Left hindlimb (tissue), 1 donor: ENCODE measurements at places on chromosomes 16 and 17.

GRCh38 chr17:34755981-34756636, 176.7 kb downstream of the TMEM132E start:
- no peak for DNase-seq

GRCh38 chr16:52545222-52545897, 1.6 kb downstream of the TOX3 start:
- no peak for DNase-seq

GRCh38 chr17:75617675-75618074, 15.6 kb upstream of the SMIM5 start:
- DNase-seq: no peak

- DNase-seq: peak; percentile 77
Measured at GRCh38 chr17:17028059-17028877, 14.0 kb upstream of the MPRIP start.

DNA sequence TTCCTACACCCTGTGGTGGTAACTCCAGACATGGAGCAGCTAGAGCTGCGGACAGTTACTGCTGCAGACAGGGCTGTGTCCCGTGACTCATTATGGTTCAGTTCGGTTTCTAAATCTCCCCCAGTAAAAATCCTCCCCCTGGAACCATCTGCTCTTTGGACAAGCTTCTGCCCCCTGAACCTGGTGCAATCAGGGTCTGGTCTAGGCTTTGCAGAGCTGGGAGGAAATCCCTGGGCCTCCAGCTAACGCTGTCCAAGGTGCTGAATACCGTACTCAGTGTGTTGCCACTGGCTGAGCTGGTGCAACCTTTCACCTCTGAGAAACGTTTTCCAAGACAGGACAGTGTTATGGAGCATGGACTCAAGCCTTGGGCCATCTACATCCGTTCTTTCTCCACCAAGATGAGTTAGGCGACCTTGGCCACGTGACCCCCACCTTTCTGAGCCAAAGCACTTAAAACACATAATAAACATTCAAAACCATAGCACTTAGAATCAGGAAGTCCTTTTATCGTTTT, 142.0 kb downstream of the CPPED1 start:
- peak; percentile 62 for DNase-seq

- DNase-seq: no peak
Measured at GRCh38 chr17:50562242-50563091, 2.0 kb downstream of the CACNA1G start.

DNA sequence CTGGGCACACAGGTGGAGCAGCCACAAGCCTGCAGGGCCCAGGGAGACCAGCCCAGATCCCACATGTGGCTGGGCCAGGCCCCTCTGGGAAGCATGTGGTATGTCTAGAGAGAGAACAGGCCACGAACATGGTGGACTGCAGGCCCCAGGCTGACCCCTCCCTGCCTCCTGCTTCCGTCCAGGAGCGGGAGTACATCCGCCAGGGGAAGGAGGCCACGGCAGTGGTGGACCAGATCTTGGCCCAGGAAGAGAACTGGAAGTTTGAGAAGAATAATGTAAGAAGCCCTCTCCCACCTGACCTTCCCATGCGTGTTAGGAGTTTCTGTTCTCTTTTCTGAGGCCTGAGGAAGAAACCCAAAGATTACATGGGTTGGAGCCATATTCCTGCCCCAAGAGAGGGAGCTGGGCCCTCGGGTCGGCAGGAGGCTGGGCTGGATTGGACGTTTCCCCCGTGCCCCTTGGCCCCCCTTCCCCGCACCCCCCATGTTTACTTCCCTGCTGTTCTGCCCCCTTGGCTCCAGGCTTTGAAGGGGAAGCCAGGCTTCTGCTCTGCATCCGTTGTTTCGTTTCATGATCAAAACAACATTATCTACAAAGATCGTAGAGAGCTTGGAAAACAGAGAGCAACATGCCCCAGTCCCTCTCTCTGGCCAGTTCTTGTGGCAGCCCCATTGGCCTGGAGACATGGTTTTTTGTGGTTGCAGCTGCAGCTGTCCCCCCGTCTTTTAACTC, 5.7 kb upstream of the TCAP start:
- DNase-seq: no peak

DNA sequence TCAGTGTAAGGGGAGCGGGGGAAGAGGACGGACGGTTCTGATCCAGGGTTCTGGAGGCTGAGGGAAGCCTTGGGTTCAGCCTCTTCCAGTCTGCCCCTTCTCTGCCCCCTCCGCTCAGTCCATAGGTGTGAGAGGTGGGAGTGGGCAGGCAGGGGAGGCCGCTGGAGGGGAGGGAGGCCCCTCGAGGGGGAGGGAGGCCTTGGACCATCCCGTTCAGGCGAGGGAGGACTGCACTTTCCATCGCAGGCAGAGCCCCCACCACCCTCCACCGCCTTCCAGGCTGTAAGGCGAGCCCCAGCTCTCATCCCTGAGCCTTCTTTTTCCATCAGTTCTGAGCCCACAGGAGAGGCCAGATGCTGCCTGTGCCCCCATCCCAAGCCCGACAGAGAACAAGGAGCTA, 4.2 kb upstream of the AXIN1 start:
- DNase-seq: no peak

DNA sequence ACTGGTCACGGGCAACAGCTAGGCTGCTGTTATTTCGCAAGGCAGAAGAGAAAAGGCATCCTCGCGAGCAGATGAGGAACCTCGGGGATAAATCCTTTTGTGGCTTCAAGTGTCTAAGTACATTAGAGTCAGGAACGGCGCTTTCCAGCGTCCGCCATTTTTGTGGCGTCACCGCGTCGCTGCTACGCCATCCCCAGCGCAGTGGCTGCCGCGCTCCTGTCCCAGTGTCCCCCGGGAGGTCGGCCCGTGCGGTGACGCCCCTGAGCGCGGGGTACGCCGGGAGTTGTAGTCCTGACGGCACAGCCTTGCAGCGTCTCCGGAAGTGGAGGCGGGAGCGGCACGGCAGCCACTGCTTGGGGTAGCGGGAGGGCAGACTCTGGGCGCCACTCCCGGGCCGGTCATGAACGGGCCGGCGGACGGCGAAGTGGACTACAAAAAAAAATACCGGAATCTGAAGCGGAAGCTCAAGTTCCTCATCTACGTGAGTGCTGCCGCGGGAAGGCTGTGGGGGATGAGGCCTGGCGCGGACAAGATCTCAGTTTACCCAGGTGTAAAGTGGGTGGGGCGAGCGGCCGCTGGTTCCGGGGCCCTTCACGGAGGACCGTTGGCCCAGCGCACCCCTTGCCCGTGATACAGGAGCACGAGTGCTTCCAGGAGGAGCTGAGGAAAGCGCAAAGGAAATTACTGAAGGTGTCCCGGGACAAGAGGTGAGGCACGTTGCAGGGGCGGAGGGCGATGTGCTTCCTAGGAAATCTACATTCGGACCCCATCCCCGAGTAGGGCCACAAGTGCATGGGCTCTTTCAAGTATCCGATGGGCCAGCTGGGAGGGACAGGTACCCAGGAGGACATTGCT, at the start of gene INO80E:
INO80E (plus strand) TSS at position 331 of the 855 bp plus-strand sequence; CDS start at position 401, 70 bp downstream.
- DNase-seq: peak; percentile 98

DNA sequence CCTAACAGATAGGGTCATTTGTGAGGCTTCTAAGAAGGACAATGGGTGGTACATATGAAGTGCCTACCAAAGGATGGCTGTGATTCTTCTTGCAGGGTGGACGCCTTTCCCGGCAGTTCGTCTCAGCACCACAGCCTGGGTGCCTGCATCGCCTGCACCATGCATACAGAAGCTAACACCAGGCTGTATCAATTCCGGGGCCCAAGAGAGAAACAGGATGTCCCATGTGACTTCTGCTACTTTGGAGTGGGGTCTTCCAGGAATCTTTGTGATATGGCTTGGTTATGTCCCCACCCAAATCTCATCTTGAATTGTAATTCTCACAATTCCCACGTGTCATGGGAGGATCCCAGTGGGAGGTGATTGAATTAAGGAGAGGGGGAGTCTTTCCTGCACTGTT, 251.6 kb upstream of the TNRC6C start:
- DNase-seq: no peak

GRCh38 chr17:12549499-12550041, 116.1 kb upstream of the MYOCD start:
- no peak for DNase-seq

GRCh38 chr17:10812674-10813073, 8.8 kb upstream of the TMEM238L start:
- DNase-seq: no peak

- no peak for DNase-seq
Measured at GRCh38 chr16:79808731-79809130, 208.2 kb upstream of the MAF start.

DNA sequence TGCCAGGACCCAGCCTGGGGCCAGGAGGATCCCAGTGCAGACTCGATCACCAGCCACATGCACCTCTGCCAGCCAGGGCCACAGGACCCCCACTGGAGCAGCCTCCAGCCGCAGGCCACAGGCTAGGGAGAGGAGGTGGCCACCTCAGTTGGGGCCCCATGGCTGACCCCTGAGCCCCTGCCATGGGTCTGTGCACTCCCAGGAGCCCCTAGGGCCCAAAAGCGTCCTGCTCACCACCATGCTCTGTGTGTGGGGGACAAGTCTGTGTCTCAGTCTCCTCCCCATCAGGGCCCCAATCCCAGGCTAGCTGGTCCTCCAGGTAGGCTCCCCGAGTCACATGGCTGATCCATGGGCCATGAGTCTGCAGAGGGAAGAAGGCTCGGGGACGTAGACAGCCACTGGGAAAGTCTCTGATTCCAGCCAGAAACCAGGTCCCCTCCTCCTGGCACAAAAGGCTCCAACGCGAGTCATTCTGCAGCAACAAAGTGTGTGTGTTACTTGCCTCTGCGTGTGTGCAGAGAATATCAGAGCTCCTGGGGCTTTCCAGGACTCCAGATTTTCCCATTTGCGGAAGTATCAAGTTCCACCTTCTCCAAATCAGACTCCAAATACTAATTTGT, 6.1 kb upstream of the PRSS8 start:
- peak; percentile 76 for DNase-seq

DNA sequence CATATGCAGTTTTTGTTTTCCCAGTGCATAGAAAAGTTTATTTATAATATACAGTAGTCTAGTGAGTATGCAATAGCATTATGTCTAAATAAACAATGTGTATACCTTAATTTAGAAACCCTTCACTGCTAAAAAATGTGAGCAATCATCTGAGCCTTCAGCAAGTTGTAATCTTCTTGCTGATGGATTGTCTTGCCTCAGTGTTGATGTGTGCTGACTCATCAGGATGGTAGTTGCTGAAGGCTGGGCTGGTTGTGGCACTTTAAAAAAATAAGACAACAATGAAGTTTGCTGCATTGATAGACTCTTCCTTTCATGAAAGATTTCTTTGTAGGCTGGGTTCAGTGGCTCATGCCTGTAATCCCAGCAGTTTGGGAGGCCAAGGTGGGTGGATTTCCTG, 13.9 kb upstream of the CAPNS2 start:
- DNase-seq: no peak

DNA sequence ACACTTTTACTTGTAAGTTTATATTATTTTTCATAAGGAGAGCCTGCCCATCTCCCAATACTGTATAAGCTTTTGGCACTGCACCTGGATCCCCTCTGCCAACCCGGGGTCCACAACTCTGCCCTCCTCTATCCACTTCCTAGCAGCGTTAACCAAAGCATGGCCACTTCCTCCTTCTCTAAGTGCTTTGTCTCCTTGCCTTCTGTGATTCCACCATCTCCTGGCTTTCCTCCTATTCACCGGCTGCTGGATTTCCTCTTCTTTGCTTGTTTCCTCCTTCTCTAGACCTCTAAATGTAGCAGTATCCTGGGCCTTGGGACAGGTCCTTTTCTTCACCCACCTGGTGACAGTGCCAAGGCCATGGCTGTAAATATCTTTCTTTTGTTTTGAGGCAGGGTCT, 20.0 kb upstream of the WFIKKN2 start:
- DNase-seq: no peak

- DNase-seq: no peak
Measured at GRCh38 chr16:77937473-77938149, 84.7 kb upstream of the CLEC3A start.

- DNase-seq: no peak
Measured at GRCh38 chr17:32302037-32302436, 36.4 kb downstream of the RHBDL3 start.

- no peak for DNase-seq
Measured at GRCh38 chr16:30470632-30470995, 1.9 kb upstream of the ITGAL start.

- DNase-seq: no peak
Measured at GRCh38 chr17:36939802-36940312, 2.6 kb downstream of the LHX1 start.

GRCh38 chr16:69241926-69242325, 55.0 kb downstream of the SNTB2 start:
- DNase-seq: no peak

GRCh38 chr17:59178266-59178985, 22.9 kb downstream of the PRR11 start:
- DNase-seq: no peak

DNA sequence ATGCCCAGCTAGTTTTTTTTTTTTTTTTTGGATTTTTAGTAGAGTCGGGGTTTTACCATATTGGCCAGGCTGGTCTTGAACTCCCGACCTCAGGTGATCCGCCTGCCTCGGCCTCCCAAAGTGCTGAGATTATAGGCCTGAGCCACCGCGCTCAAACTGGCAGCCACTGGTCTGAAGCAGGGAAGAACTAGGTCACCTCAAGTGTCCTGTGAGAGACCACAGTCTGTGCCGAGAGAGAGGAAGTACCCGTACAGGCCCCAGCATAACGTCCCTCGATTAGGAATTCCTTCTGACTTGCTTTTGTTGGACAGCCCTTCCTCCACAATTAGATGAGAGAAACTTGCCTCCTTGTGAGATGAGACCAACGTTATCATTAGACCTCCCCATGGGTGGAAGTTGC, 13.7 kb upstream of the CD300E start:
- DNase-seq: no peak

DNA sequence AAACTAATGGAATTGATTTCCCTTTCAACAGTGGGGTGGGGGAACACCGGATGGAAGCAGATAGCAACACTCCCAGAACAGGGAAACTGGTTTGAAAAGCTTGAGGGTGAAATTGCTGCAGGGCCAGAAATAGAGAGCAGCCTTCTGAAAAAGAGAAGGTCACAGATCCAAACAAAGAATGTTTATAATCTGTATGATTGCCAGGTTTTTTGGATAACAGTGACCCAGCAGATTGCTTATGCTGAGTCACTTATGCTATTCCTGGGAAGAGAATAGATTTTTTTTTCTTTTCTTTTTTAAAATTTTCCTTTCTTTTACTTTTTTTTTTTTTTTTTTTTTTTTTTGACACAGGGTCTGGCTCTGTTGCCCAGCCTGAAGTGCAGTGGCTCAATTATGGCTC, 641.3 kb downstream of the KCNJ2 start:
- no peak for DNase-seq

DNA sequence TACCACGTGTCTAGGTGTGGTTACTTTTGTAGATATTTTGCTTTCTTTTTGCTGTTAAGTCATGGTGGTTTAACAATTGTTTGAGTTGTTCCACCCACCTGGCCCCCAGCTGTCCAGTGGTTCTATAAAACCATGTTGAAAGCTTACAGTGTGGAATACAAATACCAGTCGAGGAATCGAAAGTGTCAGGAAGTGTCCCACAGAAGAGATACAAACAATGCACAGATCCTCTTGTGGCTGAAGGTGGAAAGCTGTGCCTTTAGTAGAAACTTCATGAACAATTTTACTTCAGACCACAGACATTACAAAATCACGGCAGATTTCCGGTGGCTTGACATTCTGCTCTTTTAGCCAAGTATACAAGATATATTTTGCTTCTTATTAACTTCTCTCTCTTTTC, 782.4 kb upstream of the SOX9 start:
- DNase-seq: no peak
